Kidney (tissue), 22 donors: ENCODE measurements at places on chromosomes 11 and 22. TPM values are rescaled to one million over a fixed set of nuclear protein-coding genes. Genes with fewer than 3 reads are reported as not detected.

OR4A16 gene
- not detected for polyA plus RNA-seq

DNA sequence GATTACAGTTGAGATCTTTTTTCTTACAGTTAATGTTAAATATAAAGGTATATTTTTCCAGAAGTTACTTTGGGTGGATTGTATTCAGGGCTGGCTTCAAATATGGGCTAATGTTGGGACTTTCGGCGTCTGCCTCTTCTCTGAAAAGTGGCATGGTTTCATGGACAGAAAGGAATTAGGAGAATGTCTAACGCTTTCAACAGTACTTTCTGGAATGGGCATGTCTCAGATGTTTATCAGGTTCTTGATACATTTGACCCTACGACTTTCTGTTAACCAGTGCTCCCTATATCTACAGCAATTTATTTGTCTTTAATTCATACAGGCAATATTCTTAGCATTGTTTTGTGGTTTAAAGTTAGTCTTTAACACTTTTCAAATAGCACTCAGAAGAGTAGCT lies 33.7 kb downstream of the ZC3H12C start:
- H3K27me3 ChIP-seq: no peaks in the 10 kb centered on the region
- H3K27ac ChIP-seq: no peak overlapping the region
- H3K4me1 ChIP-seq: no peaks in the 10 kb centered on the region
- no peaks in the 10 kb centered on the region for H3K36me3 ChIP-seq

ALKBH8 gene
- polyA plus RNA-seq: 3.8 TPM

- H3K4me1 ChIP-seq: peaks cover 13% of the 10 kb centered on the region
- DNase-seq: no peak
- no peaks in the 10 kb centered on the region for H3K27me3 ChIP-seq
- H3K4me3 ChIP-seq: no peak overlapping the region
Measured at GRCh38 chr11:47220401-47220821, 5.6 kb downstream of the DDB2 start.

GRCh38 chr11:19912115-19912957 lies 199.7 kb downstream of the NAV2 start:
- no peaks in the 10 kb centered on the region for H3K4me1 ChIP-seq
- no peak overlapping the region for H3K4me3 ChIP-seq
- no peak for DNase-seq

PHF21B gene
- polyA plus RNA-seq: 1.1 TPM

GRCh38 chr11:104525416-104525815 lies 361.5 kb upstream of the PDGFD start:
- no peak overlapping the region for H3K27ac ChIP-seq
- peak; percentile 10 for DNase-seq
- no peaks in the 10 kb centered on the region for H3K27me3 ChIP-seq
- H3K4me3 ChIP-seq: no peak overlapping the region
- H3K36me3 ChIP-seq: no peaks in the 10 kb centered on the region
- H3K4me1 ChIP-seq: peaks cover 3% of the 10 kb centered on the region

GRCh38 chr22:28413612-28414399 lies 265.8 kb downstream of the TTC28 start:
- no peak for DNase-seq
- no peaks in the 10 kb centered on the region for H3K27me3 ChIP-seq
- H3K36me3 ChIP-seq: no peaks in the 10 kb centered on the region
- H3K4me1 ChIP-seq: no peaks in the 10 kb centered on the region
- H3K27ac ChIP-seq: no peak overlapping the region

- DNase-seq: no peak
- no peaks in the 10 kb centered on the region for H3K4me1 ChIP-seq
- H3K4me3 ChIP-seq: no peak overlapping the region
- H3K36me3 ChIP-seq: no peaks in the 10 kb centered on the region
- no peaks in the 10 kb centered on the region for H3K27me3 ChIP-seq
Measured at GRCh38 chr11:67600324-67601029, 6.3 kb upstream of the NDUFV1 start.

OR2AT4 gene
- polyA plus RNA-seq: not detected

EFCAB6 gene
- 1.5 TPM for polyA plus RNA-seq

- H3K36me3 ChIP-seq: peaks cover 4% of the 10 kb centered on the region
- H3K4me1 ChIP-seq: peaks cover 39% of the 10 kb centered on the region
- H3K27me3 ChIP-seq: no peaks in the 10 kb centered on the region
- H3K4me3 ChIP-seq: peak overlapping the region; percentile 72
- H3K27ac ChIP-seq: peak overlapping the region; percentile 78
Measured at GRCh38 chr22:23181721-23182308, 1.5 kb downstream of the BCR start.

TSPAN18 gene
- 13.8 TPM for polyA plus RNA-seq

DNA sequence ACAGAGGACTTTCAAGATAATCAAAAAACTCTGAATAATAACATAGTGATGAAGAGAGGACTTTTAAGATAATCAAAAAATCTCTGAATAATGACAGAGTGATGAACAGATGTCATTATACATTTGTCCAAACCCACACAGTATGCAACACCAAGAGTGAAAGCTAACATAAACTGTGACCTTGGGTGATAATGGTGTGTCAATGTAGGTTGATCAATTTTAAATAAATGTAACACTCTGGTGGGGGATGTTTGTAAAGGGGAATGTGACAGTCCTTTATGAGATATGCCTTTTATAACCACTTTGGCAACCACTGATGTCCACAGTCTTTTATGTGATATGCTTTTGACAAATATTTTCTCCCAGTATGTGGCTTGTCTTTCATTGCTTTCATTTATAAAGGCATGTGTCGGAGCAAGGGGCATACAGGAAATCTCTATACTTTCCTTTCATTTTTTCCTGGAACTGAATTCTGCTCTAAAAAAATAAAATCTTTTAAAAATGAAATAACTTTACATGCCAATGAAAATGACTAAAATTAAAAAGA lies 10.3 kb upstream of the OR9G1 start:
- H3K36me3 ChIP-seq: no peaks in the 10 kb centered on the region
- no peaks in the 10 kb centered on the region for H3K27me3 ChIP-seq
- no peak for DNase-seq
- H3K4me3 ChIP-seq: no peak overlapping the region

GRCh38 chr11:74269161-74269811 lies 42.2 kb downstream of the P4HA3 start:
- no peaks in the 10 kb centered on the region for H3K36me3 ChIP-seq
- no peak overlapping the region for H3K27ac ChIP-seq
- H3K4me3 ChIP-seq: no peak overlapping the region
- no peaks in the 10 kb centered on the region for H3K4me1 ChIP-seq
- no peak for DNase-seq

CLNS1A gene
- polyA plus RNA-seq: 74.4 TPM

- H3K4me3 ChIP-seq: no peak overlapping the region
- no peaks in the 10 kb centered on the region for H3K27me3 ChIP-seq
- no peak for DNase-seq
- H3K36me3 ChIP-seq: no peaks in the 10 kb centered on the region
Measured at GRCh38 chr11:10911907-10912306, 54.1 kb upstream of the ZBED5 start.

EHF gene
- 4.7 TPM for polyA plus RNA-seq

DNA sequence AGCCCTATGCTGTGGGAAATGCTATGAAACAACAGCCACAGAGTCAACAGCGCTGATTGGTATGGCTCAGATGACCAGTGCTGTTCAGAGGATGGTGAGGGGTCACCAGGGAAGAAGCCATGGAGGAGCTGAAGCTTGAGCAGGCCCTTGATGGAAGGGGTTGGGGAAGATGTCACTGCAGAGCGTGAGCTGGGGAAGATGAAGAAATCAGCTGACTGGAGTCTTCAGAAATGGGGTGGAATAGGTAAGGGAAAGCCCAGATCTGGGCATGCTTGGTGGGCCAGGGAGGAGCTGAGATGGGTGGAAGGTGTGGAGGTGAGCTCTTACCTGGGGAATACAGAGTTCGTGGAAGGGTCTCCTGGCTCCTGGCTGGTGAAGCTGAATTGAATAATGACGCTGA lies 105.4 kb upstream of the PLET1 start:
- no peaks in the 10 kb centered on the region for H3K27me3 ChIP-seq
- H3K36me3 ChIP-seq: no peaks in the 10 kb centered on the region
- H3K4me3 ChIP-seq: no peak overlapping the region
- no peak for DNase-seq
- no peaks in the 10 kb centered on the region for H3K4me1 ChIP-seq
- H3K27ac ChIP-seq: no peak overlapping the region

GRCh38 chr11:3989276-3989920 lies 105.2 kb upstream of the RRM1 start:
- H3K4me1 ChIP-seq: no peaks in the 10 kb centered on the region
- H3K27ac ChIP-seq: no peak overlapping the region
- no peaks in the 10 kb centered on the region for H3K27me3 ChIP-seq
- DNase-seq: peak; percentile 17
- no peaks in the 10 kb centered on the region for H3K36me3 ChIP-seq

NAALADL1 gene
- polyA plus RNA-seq: 17.1 TPM

MYO18B gene
- 0.19 TPM for polyA plus RNA-seq
